ENCODE measurements at places on chromosomes 6 and 20.

GRCh38 chr6:85015396-85015990, 251.1 kb upstream of the TBX18 start:
- no peak for ATAC-seq

DNA sequence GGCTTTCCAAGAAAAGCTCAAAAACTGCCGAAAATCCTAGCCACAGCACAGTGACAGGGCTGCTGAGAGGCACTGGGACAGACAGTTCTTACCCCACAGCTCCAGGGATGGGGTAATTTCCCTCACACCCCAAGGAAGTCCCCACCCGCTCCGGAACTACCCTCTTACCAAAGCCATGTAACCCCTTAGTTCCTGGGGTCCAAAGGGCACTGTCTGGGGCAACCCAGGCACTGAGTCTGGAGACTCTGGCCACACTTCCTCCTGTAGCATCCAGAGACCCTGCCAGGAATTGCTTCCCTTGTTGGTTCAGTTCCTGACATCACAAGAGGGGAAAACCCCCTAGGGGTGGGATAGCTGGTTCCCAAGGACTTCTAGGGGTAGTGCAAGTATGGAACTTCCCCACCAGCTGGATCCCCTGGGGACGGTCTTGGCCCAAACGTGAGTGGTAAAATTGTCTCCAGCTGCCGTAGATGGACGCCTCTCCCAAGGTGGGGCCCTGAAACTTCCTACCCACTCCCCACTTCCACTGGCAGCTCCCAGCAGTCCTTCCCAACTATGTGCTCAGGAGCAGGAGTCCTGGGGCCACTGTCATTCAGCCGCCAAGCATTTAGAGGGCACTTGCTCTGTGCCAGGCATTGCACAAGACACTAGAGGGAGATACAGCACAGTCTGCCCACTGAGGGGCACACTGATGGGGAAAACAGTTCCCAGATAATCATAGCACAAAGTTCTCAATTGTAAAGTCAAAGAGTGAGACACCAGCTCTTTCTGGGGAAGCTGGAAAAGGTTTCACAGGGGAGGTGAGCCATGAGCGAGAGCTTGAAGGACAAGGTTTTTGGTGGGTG, 17.2 kb upstream of the HCK start:
- no peak for ATAC-seq

GRCh38 chr20:52972190-52972937, at the start of gene TSHZ2:
TSHZ2 (plus strand) TSS chr20:52972358; CDS start chr20:52973294, 936 bp downstream.
- ATAC-seq = peak; percentile 47

GRCh38 chr6:125584468-125584939, 164.9 kb upstream of the HEY2 start:
- ATAC-seq = no peak

- peak; percentile 84 for ATAC-seq
Observed at GRCh38 chr6:41786451-41787218, 859 bp upstream of the TOMM6 start.

DNA sequence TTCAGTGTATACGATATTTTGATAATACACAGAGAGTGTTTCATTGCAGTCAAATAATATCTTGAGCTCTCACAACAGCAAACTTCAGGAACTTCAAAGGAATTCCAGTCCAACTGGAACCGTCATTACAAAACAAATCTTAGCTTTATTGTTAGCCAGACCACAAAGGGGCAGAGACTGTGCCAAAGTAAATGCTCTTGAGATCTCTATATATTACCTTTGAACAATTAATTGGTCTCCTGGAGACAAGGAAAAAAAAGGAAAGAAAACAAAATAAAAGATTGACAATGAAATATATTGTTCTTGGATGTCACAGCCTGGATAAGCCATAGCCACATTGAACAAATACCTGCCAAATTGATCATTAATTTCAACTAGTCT, 70.0 kb downstream of the FOXC1 start:
- no peak for ATAC-seq

GRCh38 chr6:79425589-79426311, 111.5 kb downstream of the LCA5 start:
- no peak for ATAC-seq

DNA sequence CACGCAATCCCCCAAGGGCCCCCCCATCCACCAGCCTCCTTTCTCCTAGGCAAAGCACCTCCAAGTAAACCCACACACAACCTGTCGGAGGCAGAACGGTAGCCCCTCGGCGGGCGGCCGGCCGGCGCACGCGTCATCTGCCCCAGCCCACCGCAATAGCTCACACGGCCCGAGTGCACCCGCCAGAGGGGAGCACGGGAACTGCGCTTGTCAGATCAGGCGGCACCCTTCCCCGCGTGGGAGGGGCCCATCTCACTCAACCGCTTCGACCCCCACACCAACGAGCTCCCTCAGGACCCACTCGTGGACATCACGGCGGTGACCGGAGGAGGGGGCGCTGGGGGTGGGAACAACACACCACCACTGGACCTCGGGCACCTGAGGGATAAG, 767.9 kb upstream of the DEFB115 start:
- ATAC-seq = no peak

- ATAC-seq = no peak
Observed at GRCh38 chr6:103396768-103397167, 1463.0 kb downstream of the HACE1 start.

DNA sequence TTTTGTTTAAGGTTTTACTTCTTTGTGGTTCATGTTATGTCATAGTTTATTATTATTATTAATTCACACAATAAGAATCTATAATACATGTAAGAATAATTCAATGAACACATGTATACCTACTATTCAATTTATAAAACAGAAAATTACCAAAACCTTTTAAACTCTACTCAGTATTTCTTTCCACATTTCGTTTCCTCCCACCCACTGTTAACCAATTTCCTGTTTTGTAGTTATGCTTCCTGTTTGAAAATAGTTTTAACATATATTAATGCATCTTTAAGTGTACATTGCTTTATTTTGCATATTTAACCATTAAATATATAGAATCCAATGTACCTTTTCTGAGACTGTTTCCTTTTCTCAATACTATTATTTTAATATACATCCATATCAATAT, 397.9 kb upstream of the SPTLC3 start:
- ATAC-seq = no peak

GRCh38 chr6:148700741-148701311, 46.0 kb upstream of the UST start:
- ATAC-seq = peak; percentile 74

DNA sequence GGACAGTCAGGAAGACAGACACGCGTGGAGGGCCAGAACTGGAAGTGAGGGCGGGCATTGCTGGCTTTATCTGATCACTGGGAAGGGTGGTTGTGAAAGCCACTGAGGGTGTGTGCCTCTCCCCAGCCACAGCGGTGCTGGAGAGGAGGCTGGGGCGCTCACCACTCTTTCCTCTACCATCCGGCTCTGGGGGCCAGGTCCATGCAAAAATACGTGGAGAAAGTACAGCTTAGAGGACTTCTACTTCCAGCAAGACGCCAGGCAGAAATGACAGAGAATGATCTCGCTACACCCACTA, 148.8 kb upstream of the RPS6KA2 start:
- no peak for ATAC-seq

DNA sequence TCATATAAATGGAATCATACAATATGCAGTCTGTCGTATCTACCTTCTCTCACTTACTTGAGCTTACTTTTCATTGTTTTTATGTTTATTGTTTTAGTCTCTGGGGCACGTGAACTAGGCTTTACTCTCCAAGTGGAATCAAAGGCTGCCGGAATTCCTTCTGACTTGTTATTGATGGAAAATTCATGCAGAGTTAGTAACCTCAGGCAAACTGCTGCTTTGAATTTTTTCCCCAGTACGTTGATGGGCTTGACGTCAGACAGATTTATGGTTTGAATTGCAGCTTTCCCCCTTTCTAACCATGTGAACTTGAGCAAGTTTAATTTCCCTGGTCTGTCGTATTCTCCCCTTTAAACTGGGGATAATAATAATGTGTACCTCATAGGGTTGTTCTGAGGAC, 68.6 kb downstream of the ZDHHC14 start:
- no peak for ATAC-seq

- ATAC-seq = no peak
Observed at GRCh38 chr6:169263836-169264608, 10.4 kb upstream of the THBS2 start.

DNA sequence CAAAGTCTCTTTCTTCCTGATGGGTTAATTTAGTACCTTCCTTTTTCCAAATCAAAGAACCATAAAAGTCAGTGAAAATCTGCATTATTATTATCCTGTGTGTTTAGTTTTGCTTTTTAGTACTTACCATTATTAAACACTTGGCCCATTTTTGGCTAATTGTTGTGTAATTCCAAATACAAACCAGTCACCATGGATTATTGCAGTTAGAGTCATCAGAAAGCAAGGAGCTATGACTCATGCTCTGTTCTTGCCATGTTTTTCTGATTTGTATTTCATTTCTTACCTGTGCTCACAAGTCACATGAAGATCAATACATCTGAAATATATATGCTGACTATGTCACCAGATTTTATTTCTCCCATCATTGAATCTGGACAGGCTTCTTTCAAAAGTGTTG, 31.3 kb downstream of the SLC22A3 start:
- no peak for ATAC-seq

DNA sequence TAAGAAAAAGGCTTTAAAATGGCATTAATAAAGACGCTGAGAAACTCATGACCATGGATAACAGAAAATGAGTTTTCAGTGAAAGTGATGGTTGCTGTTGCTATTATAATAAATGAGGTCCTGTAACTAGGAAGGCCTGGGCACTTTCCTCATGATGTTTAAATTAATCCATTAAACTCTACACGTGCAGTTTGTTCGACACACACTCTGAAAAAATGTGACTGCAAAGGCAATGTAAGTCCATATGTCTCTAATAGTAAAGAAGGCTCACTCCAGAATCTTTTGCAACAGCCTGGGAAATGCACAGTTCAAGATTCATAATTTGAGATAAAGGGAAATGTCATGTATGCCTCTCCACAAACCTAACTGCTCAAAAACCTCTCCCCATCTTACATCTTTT, 153.4 kb downstream of the COL12A1 start:
- ATAC-seq = no peak

DNA sequence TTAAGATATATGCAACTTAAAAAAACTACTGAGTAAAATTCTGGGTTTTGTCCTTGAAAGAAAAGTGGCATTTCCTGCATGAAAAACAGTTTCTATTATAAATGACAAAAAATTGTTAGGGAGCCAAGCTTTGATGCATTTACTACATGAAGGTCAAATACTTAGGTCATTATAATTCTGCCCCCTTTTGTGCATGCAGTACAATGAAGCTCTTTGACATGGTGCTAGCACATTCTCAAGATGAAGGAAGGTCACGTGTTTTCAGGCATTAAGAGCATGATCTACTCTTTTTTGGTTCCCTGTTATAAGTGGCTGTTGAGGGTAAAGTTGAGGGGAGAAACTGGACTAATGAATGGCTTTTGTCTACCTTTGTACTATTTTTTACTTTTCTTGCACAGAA, 72.7 kb downstream of the FOXO3 start:
- ATAC-seq = no peak

- no peak for ATAC-seq
Observed at GRCh38 chr6:156336733-156337132, 440.4 kb upstream of the ARID1B start.

DNA sequence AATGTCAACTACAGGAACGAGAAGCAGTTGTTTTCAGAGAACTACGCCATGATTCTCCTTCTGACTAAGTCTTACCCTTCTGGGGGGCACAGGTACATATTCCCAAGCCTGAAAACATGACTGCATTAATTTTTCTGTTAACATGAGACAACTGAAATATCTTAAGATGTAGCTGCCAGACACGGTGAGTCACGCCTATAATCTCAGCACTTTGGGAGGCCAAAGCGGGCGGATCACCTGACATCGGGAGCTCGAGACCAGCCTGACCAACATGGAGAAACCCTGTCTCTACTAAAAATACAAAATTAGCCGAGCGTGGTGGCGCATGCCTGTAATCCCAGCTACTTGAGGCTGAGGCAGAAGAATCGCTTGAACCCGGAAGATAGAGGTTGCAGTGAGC, 21.7 kb downstream of the TBC1D20 start:
- ATAC-seq = no peak

GRCh38 chr20:59925899-59926298, 7.5 kb downstream of the SYCP2 start:
- no peak for ATAC-seq

GRCh38 chr6:109964949-109965348, 13.2 kb upstream of the GPR6 start:
- ATAC-seq = no peak

DNA sequence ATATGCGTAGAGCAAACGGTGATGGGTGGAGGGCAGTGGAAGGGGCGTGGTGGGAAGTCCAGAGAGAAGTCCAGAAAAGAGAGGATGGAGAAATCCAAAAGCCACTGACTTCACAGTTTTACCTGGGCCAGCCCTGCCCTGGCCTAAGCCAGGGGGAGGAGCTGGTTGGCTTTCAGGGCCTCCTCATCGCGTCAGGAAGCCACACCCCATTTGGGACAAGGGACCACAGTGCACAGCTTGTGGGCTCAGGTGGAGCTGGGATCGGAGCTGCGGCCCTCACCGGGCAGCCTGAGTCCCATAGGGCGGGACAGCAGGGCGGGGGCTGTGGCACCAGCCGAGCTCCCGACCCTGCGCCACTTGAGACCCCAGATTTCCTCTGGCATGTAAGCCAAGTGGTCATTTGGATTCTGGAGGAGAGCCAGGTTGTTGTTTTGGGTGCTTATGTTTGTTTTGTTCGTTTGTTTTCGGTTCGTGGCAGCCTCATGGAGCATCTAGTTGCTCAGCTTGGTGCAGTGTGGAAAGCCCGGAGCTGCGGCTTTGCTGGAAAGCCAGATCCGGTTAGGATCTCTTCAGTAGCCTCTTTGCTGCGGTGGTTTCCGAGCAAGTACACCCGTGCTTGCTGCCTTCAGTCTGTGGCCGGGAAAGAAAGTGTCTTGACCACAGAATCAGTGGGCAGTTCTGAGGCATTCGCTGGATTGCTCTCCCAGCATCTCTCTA, 42.2 kb downstream of the RIOK1 start:
- ATAC-seq = no peak

GRCh38 chr6:85565736-85566135, 27.9 kb downstream of the SNX14 start:
- no peak for ATAC-seq

- no peak for ATAC-seq
Observed at GRCh38 chr6:10302566-10303235, 112.2 kb downstream of the TFAP2A start.

DNA sequence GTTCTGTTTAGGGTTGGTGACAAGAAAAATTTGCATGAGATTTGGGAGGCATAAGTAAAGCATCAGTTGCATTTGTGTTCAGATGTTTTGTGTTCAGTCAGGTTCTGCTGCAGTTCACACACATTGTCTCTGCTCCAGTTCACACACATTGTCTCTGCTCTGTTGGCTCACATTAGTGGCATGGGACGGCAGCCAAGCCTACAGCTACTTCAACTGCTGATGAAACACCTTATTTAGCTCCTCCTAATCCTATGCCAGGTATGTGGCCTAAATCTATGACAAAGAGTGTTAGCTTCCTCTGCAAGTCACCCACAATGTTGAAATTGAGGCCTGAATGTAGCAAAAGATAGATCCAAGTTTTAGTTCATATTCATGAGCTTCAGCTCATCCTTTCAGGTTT, 278.1 kb upstream of the SYNCRIP start:
- no peak for ATAC-seq

DNA sequence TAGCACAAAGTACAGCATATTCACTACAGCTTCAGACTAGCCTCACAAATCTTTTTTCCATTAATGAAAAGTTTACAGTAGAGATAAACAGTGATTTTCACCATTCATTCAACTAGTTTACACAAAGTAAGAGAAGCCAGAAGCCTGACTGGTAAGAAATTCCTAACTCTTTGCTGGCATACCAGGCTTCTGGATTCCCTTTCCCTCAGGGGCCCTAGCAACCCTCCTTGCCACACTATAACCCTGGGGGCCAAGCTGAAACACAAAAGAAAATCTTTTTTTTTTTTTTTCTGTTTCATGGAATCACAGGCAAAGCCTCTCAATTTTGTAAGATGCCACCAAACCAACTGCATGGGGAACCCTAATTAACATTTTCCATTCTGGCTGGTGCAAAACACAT, 28.9 kb upstream of the HMGN3 start:
- ATAC-seq = no peak

All from activated T-helper 17 cell treated with anti-CD3 and anti-CD28 coated beads, Interleukin-2, amount 50 U/mL, for 72 hours (primary cell).